Activated naive CD4-positive, alpha-beta T cell treated with anti-CD3 and anti-CD28 coated beads for 36 hours (primary cell): ENCODE measurements at places on chromosomes 7 and 10. TPM values are rescaled to one million over a fixed set of nuclear protein-coding genes. Genes with fewer than 3 reads are reported as not detected.

DNA sequence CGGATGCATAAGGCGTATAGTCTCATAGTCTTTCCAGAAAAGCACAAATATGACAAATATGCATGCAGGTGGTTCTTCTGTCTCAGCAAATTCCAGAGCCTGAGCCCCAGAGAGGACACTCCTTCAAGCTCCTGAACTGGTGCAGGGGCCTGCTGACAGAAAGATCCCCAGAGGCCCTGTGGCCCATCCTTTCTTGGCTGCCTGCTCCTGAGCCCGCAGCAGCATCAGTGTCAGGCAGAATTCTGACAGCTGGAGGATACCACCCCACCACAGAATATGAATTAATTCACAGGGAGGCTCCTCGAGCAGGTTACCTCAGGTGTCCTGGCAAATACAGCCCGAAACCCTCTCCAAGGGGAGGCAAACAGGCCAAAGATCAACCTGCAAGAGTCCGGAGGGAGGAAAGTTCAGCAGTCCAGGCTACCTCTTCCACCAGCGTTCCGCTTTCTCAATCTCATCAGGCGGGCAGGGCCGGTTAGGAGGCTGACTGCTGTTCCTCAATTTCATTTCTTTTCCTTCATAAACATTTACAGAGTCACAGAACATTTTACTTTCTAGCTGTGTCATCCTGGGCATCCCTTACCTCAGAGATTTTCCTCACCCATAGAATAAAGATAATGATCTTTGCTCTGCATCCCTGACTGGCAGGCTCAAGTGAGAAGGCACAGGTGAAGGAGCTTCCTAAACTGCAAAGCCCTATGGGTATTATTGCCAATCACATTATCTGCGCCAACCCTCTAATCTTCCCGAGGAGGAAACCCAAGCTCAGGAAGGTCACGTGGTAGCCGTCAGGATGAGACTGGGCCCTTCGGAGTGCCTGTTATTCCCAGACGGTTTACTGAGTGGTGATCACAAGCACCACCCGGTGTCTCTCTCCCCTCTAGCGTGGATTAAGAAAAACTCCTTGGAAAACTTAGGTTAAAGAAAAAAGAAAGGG lies 1.4 kb downstream of the DNAJB12 start:
- peaks cover 37% of the 10 kb centered on the region for H3K4me1 ChIP-seq
- peaks cover 7% of the 10 kb centered on the region for H3K36me3 ChIP-seq
- DNase-seq: no peak

DNA sequence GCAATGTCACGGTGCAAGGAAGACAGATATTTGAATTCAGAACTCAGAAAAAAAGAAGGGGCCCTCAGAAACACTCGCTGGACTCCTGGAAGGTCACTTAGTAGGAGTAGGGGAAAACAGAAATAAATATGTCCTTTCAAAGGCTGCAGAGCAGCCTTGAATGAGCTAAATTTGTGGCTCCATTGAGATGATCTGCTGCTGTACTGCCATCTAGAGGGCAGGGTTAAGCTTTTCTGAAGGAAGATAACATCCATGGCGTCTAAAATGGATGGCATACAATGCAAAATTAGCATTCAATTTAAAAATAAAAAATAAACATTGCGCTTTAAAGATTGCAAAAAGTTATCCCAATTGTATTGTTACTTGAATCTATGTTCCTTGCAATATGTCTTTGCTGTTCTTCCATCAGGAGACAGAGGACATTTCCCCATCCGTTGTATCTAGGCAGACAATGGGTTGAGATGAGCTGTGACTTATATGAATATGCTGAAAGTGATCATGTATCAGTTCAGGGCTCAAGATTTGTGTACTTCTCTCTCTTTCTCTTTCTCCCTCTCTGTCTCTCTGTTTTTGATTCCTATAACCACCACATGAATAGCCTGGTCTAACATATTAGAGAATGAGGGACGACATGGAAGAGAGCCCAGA lies 642.2 kb downstream of the SH2D4B start:
- peak; percentile 13 for DNase-seq
- no peak overlapping the region for H3K4me3 ChIP-seq
- no peaks in the 10 kb centered on the region for H3K36me3 ChIP-seq
- peaks cover 3% of the 10 kb centered on the region for H3K27me3 ChIP-seq

GRCh38 chr10:53314876-53315275 lies 542.3 kb upstream of the MBL2 start:
- H3K27ac ChIP-seq: no peak overlapping the region
- DNase-seq: no peak
- no peak overlapping the region for H3K4me3 ChIP-seq
- H3K36me3 ChIP-seq: no peaks in the 10 kb centered on the region

DNA sequence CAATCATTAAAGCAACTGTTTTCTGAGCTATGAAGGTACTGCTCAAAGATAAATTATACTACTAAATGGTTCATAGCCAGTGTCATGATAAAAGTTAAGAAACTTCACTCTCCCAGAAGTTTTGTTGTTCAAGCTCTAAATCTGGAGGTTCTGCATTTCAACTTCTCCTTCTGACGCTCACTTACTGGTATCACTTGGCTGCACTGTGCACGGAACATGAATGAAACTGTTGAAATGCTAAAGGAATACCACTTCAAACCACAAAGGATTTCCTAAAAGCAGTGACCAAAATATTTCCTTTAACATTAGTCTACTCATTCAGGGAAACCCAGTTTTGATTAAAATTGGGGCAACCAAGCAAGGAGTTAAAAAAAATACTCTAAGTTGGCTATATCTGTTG lies 93.6 kb downstream of the UBE2H start:
- H3K4me3 ChIP-seq: no peak overlapping the region
- H3K4me1 ChIP-seq: peaks cover 77% of the 10 kb centered on the region
- no peak overlapping the region for H3K27ac ChIP-seq
- DNase-seq: no peak
- no peaks in the 10 kb centered on the region for H3K27me3 ChIP-seq
- H3K36me3 ChIP-seq: peaks cover 3% of the 10 kb centered on the region

GRCh38 chr7:155122831-155123230 lies 52.7 kb downstream of the HTR5A start:
- DNase-seq: no peak
- H3K27ac ChIP-seq: no peak overlapping the region
- H3K4me1 ChIP-seq: no peaks in the 10 kb centered on the region
- no peak overlapping the region for H3K4me3 ChIP-seq
- peaks cover 12% of the 10 kb centered on the region for H3K27me3 ChIP-seq

PON1 gene
- not detected for total RNA-seq
